H1 (cell line): ENCODE measurements at places on chromosomes 2 and 18.
A peak's percentile ranks its signal among the peaks of the same experiment; 100 is the strongest.

GRCh38 chr18:22473366-22473765 lies 55.7 kb upstream of the CTAGE1 start:
- H3K36me3 ChIP-seq = no peaks in the 10 kb centered on the region
- H3K4me3 ChIP-seq = no peak overlapping the region
- 0 out of 2 replicates have a peak, but pooled peaks cover 3% of the 10 kb centered on the region for H3K4me1 ChIP-seq
- no peak overlapping the region for H3K27ac ChIP-seq
- DNase-seq = no peak

- H3K27me3 ChIP-seq = peaks cover 56% of the 10 kb centered on the region
- no peak overlapping the region for H3K27ac ChIP-seq
- no peaks in the 10 kb centered on the region for H3K36me3 ChIP-seq
- peaks cover 8% of the 10 kb centered on the region for H3K4me1 ChIP-seq
- DNase-seq = peak; percentile 72
- H3K4me3 ChIP-seq = peak overlapping the region; percentile 67
These were observed 1.1 kb upstream of the TACR1 start for GRCh38 chr2:75200140-75201096.

GRCh38 chr2:118221536-118222272 lies 133.4 kb downstream of the INSIG2 start:
- no peak overlapping the region for H3K4me3 ChIP-seq
- peak; percentile 52 for DNase-seq
- H3K36me3 ChIP-seq = no peaks in the 10 kb centered on the region
- H3K27ac ChIP-seq = no peak overlapping the region

DNA sequence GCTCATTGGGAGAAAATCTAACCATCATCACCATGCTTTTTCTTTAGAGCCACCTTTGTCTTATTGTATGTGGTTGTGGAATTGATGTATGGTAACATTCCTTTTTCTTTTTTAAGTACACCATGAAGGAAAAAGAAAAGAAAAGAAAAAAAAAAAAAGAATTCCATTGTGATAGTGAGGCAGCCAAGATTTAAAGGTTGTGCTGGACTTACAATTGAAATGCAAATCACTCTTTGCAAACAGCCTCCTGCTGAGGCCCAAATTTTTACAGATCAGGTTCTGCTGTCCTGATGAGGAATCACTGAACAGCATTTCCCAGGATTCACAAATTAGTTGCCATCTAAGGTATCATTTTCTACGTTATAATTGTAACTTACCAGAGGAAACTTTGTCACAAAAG lies 1101.0 kb upstream of the FANCL start:
- no peak overlapping the region for H3K27ac ChIP-seq
- no peaks in the 10 kb centered on the region for H3K36me3 ChIP-seq
- no peak for DNase-seq
- no peaks in the 10 kb centered on the region for H3K27me3 ChIP-seq

- no peak for DNase-seq
- no peak overlapping the region for H3K27ac ChIP-seq
- H3K4me3 ChIP-seq = no peak overlapping the region
- H3K27me3 ChIP-seq = no peaks in the 10 kb centered on the region
- H3K4me1 ChIP-seq = no peaks in the 10 kb centered on the region
These were observed 1009.9 kb upstream of the KLHL29 start for GRCh38 chr2:22375096-22375495.

DNA sequence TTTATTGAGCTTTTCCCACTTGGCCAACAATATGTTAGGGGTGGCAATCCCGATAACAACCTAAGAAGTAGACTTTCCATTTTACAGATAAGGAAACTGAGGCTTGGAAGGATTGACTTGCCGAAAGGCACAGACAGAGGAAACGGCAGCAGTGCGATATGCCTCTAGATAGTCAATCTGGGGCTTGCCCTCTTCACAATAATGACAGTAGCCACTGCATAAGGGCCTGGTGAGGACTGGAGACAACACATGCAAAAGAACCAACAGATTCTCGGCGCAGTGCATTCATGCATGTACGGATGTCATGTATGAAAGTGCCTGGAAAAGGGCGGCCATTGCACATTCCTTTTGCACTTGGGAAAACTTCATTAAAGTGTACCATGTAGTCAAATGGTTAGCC lies 811.2 kb downstream of the RNF144A start:
- H3K27ac ChIP-seq = no peak overlapping the region
- H3K36me3 ChIP-seq = no peaks in the 10 kb centered on the region
- no peak overlapping the region for H3K4me3 ChIP-seq
- no peak for DNase-seq
- no peaks in the 10 kb centered on the region; the same call in 1 of the 2 replicates for H3K4me1 ChIP-seq

- H3K27me3 ChIP-seq = no peaks in the 10 kb centered on the region
- no peaks in the 10 kb centered on the region for H3K36me3 ChIP-seq
- H3K4me3 ChIP-seq = no peak overlapping the region
- H3K27ac ChIP-seq = no peak overlapping the region
- no peak for DNase-seq
These were observed 203.9 kb upstream of the ALPP start for GRCh38 chr2:232174662-232175061.

- no peak for DNase-seq
- H3K27me3 ChIP-seq = no peaks in the 10 kb centered on the region
- no peak overlapping the region for H3K27ac ChIP-seq
- no peaks in the 10 kb centered on the region for H3K4me1 ChIP-seq
- H3K4me3 ChIP-seq = no peak overlapping the region
- no peaks in the 10 kb centered on the region for H3K36me3 ChIP-seq
These were observed 8.4 kb downstream of the ST8SIA5 start for GRCh38 chr18:46748466-46748865.

- no peak overlapping the region for H3K4me3 ChIP-seq
- H3K4me1 ChIP-seq = no peaks in the 10 kb centered on the region
- no peaks in the 10 kb centered on the region for H3K36me3 ChIP-seq
These were observed 66.7 kb upstream of the SLC14A2 start for GRCh38 chr18:45548614-45549013.

DNA sequence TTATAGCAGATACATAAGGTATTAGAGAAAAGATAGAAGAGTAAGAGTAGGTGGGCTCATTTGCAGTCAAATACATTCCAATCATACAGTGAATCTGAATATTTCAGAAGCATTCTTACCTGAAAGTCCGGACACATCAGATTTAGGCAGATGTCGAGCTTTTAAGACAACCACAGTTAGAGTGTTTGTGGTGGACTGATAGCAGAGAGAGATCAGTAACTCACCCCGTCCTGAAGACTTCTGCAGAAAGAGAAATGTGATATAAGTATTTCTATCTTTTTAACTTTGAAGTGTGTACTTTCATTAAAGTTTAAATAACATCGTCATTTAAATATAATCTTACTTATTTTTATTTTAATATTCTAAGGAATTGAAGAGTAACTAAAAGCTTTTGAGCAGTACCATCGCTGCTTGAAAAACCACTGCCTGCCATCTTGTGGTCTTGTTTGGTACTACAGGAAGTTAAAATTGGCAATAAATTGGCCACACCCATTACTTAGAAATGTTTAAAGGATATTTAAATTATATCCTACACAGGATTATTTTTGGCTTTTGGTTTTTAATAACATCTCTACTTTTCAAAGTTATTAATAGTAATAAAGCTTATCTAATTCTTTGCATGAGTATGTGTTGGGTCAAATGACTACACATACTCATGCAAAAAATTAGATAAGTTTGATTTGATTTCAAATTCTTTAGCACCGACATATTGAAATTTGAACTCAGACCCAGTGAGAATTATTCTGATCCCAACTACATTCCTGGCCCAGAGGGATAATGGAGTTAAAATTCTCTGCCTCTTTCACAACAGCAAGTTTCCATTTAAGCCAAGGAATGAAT lies 5.5 kb downstream of the SYT4 start:
- H3K4me3 ChIP-seq = no peak overlapping the region
- DNase-seq = no peak
- no peaks in the 10 kb centered on the region for H3K27me3 ChIP-seq
- no peak overlapping the region for H3K27ac ChIP-seq

DNA sequence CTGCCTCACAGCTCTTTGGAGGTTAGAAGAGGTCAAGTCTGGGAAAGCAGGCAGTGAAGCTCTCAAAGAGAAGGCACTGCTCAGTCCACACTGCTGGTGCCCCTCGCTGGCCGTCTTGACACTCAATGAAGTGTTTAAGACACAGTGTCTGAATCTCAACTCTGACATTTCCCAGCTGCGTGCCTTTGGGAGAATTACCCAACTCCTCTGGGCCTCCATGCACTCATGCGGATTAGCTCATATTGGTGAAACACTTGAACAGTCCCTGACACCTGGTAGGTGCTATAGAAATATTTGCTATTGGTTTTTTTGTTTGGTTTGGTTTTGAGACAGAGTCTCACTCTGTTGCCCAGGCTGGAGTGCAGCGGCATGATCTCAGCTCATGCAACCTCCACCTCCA lies 281.0 kb downstream of the SRBD1 start:
- H3K4me3 ChIP-seq = no peak overlapping the region
- H3K27ac ChIP-seq = no peak overlapping the region

GRCh38 chr2:181526014-181526413 lies 68.8 kb downstream of the ITGA4 start:
- H3K4me1 ChIP-seq = no peaks in the 10 kb centered on the region
- no peak overlapping the region for H3K27ac ChIP-seq
- no peaks in the 10 kb centered on the region for H3K27me3 ChIP-seq
- no peaks in the 10 kb centered on the region for H3K36me3 ChIP-seq
- no peak overlapping the region for H3K4me3 ChIP-seq

DNA sequence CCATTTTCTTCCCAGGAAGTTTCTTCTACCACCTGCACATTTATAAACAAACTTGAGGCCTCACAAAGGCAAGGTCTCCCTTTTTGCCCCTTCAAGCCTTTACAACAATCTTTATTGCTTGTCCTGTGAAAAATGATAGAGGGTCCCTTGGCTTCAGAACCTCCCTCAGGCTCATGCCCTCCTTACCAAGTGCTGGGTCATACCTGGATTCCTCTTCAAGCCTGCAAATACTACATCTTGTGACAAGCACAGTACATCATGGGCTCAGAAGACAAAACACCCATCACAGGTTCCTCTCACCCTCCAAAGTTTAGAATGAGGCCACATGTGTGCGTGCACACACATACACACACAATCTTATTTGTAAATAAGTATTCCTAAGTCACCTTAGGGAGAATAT lies 9.1 kb downstream of the CAPN14 start:
- no peak overlapping the region for H3K4me3 ChIP-seq
- H3K27ac ChIP-seq = no peak overlapping the region
- no peak for DNase-seq
- H3K36me3 ChIP-seq = no peaks in the 10 kb centered on the region
- no peaks in the 10 kb centered on the region for H3K27me3 ChIP-seq

- no peak for DNase-seq
- H3K36me3 ChIP-seq = no peaks in the 10 kb centered on the region
- no peak overlapping the region for H3K27ac ChIP-seq
- no peak overlapping the region for H3K4me3 ChIP-seq
These were observed 386.7 kb downstream of the TGIF1 start for GRCh38 chr18:3836483-3837335.
